ENCODE measurements at places on chromosomes 4 and X.
A peak's percentile ranks its signal among the peaks of the same experiment; 100 is the strongest.

DNA sequence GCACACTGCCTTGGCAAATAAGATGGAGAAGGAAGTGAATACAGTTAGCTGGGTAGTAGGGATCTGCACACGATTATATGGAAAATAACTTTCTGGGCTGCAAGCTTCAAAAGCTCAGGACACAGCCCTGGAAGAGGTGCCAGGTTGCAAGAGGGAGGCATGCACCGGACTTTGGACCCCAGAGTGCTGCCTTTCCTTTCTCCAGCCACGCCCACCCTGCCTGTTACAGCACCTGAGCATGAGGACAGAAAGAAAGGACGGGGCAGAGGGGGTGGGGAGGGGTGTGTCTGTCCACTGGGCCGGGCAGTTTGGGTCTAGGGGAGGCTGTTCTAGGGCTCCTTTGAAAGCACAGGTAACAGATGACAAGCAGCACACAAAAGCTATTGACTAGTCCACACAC lies 152.8 kb downstream of the ENPP6 start:
- DNase-seq = no peak

DNA sequence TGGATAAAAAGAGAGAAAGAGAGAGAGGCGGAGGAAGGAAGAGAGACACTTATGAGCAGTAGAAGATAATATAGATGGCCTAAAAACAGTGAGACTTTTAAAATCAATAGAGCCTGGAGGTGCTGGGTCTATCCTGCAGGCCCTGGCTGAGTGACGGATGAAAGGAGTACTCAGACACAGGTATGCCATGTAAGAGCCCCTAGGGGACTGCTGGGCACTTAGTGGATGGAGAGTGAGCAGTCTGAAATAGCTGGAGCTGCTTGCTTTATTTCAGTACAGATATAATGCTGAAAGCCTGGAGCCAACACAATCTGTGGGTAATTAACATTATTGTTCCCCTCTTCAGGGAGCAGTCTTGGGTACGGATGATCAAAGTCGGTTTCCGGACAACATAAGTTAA lies 578.6 kb downstream of the SPOCK3 start:
- DNase-seq = no peak

DNA sequence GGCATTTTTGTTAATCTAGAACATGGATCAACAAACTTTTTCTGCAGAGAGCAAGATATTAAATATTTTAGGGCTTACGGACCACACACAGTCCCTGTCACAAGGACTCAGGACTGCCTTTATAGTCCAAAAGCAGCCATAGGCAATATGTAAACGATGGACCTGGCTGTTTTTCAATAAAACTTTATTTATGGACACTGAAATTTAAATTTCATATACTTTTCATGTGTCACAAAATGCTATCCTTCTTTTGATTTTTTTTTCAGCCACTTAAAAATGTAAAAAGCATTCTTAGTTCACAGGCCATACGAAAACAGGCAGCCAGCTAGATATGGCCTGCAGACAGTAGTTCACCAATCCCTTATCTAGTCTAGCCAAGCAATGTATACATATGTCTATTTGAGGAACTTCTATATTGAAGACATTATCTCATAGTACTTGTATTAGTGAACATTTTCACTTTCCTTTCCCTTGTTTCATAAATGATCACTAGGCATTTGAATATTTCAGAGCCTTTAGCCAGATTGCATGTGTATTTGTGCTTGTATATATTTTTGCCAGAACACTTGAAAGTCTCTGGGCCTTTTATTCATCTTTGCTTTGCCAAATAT lies 350.9 kb downstream of the RPA4 start:
- no peak for DNase-seq

- DNase-seq = no peak
Measured at GRCh38 chrX:19554786-19555185, 39.5 kb upstream of the MAP3K15 start.

DNA sequence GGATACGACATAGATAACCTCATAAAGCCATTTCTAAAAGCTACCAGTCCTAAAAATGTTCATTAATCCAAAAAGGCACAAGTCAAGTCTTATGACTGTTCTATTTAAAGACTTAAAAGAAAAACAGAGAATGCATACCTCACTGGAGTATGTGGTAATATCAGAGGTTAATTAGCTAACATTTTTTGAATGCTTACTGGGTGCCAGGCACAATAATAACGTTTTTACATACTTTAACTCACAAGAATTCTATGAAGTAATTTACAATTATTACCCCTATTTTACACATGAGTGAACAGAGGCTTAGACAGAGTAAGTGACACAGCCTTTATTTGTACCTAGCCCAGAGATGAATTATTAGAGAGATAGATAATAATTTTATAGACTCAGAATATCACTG lies 207.5 kb downstream of the PDGFC start:
- no peak for DNase-seq

DNA sequence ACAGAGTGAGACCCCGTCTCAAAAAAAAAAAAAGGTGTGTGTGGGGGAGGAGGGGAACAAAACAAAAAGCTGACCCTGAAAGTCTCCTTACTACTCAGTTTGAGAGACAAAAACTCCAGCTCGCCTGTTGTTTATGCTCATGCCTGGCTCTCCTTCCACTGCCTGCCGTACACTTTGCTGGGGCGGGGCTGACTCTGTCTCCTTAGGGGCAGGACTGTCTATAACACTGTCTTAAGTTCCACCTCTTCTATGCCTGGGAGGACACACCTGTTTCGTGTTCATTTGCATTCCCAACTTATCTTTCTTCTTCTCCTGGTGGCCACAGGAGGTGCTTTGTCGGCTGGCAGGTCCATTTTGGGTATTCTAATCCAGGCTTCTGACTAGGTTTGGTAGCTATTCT lies 81.4 kb downstream of the MTNR1A start:
- DNase-seq = no peak

- DNase-seq = no peak
Measured at GRCh38 chr4:145418739-145419138, 62.9 kb upstream of the SMAD1 start.

DNA sequence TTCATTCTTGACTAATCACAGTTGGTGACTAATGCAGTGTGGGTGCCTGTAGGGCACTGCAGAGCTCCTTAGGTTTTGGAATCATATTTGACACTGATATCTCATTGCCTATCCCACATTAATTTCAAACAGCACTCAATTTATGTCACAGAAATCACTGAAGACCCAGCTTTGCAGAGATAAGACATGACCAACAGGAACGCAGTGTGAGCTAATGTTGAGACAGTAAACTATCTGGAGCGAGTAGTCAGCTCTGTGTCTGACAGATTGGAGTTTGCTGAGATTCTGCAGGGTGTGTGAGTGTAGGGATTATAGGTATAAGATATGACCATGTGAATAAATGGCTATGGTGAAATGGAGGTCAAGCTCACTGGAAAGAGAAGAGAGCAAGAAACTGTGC lies 1586.1 kb upstream of the AGA start:
- DNase-seq = no peak

DNA sequence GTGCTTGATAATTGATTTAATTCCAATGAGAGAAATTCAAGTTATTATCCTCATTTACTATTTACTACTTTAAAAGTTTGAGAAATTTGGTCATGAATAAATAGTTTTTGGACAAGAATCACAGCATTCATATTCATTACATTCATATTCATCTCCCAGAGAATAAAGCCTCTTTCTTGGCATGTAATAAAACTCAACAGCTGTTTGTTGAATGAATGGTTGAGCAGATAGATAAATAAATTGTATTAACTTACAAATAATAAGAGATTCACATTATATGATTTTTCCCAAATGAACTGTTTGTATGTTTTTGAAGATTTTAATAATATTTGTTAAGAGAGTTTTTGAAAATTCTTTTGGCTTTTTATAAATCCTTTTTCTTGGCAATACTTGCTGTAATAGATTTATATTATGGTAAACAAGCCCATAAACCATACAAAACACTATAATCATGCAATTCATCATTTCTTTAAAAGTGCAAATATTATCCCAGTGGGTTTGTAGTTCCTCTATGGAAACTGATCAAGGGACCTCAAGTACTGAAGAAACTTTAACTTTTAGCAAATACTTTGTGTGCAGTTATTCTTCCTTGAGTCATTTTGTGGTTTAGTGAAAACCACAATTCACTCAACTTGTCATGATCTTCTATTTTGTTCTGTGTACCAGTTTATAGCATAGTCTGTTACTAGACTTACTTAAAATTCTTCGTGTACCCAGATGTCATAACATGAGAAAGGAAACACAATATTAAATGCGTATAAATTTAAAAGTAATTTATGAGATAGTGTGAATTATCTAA lies 371.8 kb downstream of the ADGRL3 start:
- DNase-seq = no peak

- no peak for DNase-seq
Measured at GRCh38 chr4:176534566-176534965, 214.8 kb downstream of the SPCS3 start.

- peak; percentile 51 for DNase-seq
Measured at GRCh38 chrX:119605464-119606279, 552 bp downstream of the NKRF start.

GRCh38 chrX:133840415-133840814 lies 145.0 kb downstream of the GPC3 start:
- no peak for DNase-seq
